Upper lobe of right lung (tissue), 1 donor: ENCODE measurements at places on chromosomes 6 and 20. TPM values are rescaled to one million over a fixed set of nuclear protein-coding genes. Genes with fewer than 3 reads are reported as not detected.
A peak's percentile ranks its signal among the peaks of the same experiment; 100 is the strongest.

- H3K27me3 ChIP-seq: no peaks in the 10 kb centered on the region
- no peak for DNase-seq
- no peaks in the 10 kb centered on the region for H3K36me3 ChIP-seq
- peaks cover 7% of the 10 kb centered on the region for H3K4me1 ChIP-seq
- H3K27ac ChIP-seq: no peak overlapping the region
These were observed 241.9 kb downstream of the CD83 start for GRCh38 chr6:14359438-14359837.

DNA sequence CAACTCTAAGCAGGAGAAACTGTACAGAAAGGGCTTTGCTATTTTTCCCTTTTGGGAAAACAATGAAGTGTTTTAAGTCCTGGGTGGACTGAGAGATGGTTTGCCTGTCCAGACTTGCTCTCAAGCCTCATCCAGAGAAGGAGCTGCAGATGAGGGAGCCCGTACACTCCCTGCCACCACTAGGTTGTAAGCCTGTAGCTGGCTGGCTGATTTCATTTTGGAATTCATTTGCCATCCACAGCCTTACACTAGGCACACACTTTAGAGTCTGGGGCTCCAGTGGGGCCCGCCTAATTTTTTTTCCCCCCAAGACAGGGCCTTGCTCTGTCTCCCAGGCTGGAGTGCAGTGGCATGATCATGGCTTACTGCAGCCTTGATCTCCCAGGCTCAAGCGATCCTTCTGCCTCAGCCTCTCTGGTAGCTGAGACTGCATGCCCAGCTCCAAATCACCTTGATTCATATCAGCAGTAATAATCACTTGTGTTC lies 28.4 kb downstream of the POFUT1 start:
- DNase-seq: no peak
- no peak overlapping the region for H3K4me3 ChIP-seq
- no peak overlapping the region for H3K27ac ChIP-seq
- peaks cover 7% of the 10 kb centered on the region for H3K4me1 ChIP-seq

DNA sequence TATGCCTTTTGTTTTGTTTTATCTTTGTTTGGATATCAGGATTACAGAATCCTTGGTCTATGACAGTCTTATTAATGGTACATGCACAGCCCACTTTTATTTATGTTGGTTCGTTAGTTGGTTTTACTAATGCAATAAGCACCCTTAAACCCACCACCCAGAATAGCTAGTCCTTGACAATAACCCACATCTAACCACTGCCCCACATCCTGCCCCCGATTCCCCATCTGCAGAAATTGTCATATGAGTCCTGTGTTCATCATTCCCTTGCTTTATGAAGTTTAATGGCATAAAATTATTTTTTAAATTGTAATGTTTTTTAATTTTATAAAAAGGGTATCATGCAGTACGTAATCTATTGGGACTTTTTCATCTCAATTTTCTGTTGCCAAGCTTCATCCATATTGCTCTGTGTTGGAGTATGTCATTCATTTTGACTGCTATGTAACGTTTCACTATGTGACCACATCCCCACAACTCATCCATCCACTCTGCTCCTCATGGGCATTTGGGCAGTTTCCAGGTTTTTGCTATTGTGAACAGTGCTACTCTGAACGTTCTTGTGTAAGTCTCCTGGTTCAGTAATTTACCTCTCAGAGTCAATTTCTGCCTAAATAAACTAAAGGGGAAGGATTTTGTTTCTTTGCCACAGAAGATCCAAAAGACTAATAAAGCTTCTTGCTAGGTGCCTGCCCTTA lies 150.4 kb downstream of the MRPL14 start:
- no peaks in the 10 kb centered on the region for H3K27me3 ChIP-seq
- H3K27ac ChIP-seq: no peak overlapping the region
- no peaks in the 10 kb centered on the region for H3K36me3 ChIP-seq
- DNase-seq: no peak
- no peak overlapping the region for H3K4me3 ChIP-seq
- H3K4me1 ChIP-seq: peaks cover 18% of the 10 kb centered on the region

DNA sequence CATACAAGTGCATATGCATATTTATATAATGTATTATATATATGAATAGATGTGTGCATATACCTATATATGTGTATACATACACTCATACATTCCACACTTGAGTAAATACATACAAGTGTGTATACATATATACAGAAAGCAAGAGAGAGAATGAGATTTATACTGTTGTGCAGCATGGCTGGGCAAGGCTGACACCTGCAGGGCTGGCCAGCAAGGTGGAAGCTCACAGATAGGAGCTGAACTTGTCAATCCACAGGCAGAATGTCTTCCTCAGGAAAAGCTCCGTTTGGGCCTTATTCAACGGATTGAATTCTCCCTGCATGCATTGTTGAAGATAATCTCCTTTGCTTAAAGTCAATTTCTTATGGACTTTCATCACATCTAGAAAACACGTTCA lies 256.7 kb downstream of the ZNF217 start:
- no peaks in the 10 kb centered on the region for H3K27me3 ChIP-seq
- H3K4me3 ChIP-seq: no peak overlapping the region
- no peak overlapping the region for H3K27ac ChIP-seq
- no peak for DNase-seq

DNA sequence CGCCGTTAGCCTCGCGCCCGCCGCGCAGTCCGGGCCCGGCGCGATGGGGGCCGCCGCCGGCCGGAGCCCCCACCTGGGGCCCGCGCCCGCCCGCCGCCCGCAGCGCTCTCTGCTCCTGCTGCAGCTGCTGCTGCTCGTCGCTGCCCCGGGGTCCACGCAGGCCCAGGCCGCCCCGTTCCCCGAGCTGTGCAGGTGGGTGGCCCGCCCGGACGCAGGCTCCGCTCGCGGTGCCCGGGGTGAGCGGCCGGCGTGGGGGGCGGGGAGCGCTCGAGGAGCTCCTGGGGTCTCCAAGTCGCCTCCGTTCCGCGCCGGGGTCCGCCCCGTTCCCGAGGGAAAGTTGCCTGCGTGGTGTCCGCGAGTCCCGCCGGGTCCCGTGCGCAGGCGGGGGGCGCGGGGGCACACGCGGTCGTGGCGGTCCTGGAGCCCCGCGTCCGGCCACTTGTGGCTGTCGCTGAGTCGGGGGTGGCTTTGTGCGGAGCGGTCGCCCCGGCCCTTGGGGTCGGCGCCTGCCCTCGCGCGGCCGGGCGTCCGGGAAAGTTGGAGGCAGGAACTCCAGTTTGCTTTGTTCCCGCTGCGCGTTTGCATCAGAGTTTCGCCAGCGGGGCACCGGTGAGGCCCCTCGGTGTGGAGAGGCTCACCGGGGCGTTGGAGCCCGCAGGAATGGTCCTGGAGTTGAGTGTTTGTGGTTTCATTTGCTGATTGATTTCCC lies 476 bp downstream of the IGF2R start:
- H3K27ac ChIP-seq: peak overlapping the region; percentile 94
- peak; percentile 82 for DNase-seq
- H3K4me3 ChIP-seq: peak overlapping the region; percentile 92
- peaks cover 43% of the 10 kb centered on the region for H3K4me1 ChIP-seq
- no peaks in the 10 kb centered on the region for H3K36me3 ChIP-seq

DNA sequence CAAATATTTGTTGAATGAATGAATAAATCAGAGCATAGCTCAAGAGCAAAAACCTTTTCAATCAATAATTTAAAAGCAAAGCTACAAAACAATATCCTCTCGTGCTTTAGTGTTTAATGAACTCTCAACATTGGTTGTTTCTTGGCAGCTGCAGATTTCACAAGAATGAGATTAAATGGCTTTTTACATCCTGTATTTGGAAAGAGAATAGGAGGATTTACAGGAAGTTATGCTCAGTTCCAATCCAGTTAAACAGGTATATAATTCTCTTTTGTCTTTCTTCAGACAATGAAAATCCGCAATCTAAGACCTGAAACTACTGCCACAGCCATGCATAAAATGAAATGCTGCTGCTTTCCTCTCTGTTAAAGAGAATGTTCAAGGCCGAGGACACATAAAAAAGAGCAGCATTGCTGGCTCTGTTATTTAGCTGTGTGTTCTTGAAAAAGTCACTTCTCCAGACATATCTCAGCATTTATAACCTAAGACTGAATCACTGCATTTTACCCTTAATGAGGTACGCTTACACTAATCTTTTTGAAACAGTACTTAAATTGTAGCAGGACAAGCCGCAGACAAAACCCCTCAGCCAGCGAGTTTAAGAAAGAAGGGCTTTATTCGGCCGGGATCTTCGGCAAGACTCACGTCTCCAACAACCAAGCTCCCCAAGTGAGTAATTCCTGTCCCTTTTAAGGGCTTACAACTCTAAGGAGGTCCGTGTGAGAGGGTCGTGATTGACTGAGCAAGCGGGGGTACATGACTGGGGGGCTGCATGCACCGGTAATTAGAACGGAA lies 3.6 kb downstream of the C6orf52 start:
- no peak overlapping the region for H3K4me3 ChIP-seq
- DNase-seq: no peak
- no peaks in the 10 kb centered on the region for H3K27me3 ChIP-seq
- peaks cover 14% of the 10 kb centered on the region for H3K4me1 ChIP-seq
- H3K36me3 ChIP-seq: no peaks in the 10 kb centered on the region
- peak overlapping the region; percentile 40 for H3K27ac ChIP-seq

DNA sequence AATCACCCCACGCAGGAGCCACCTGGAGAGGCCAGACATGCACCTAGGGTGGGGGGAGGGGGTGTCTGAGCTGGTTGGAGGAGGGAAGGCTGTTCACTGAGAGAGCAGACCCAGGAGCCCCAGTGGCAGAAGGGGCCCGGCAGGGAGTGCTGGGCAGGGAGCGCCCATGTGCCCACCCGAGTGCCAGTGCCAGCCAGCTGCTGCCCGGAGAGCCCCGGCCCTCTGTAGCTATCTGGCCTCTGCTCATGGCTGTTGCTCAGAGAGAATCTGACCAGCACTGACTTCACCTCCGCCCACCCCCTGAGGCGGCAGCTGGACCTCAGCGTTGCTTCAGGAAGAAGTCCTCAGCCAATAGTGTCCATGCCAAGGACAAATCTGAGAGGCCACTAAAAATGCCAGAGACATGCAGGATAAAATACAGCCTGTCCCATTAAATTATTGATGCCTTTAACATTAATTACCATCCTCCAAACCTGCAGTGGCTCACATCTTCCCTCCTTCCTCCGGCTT lies 22.8 kb downstream of the SLC17A9 start:
- DNase-seq: no peak
- no peak overlapping the region for H3K27ac ChIP-seq
- H3K36me3 ChIP-seq: no peaks in the 10 kb centered on the region
- H3K4me1 ChIP-seq: peaks cover 11% of the 10 kb centered on the region
- no peak overlapping the region for H3K4me3 ChIP-seq
- H3K27me3 ChIP-seq: peaks cover 86% of the 10 kb centered on the region

- no peak overlapping the region for H3K4me3 ChIP-seq
- H3K4me1 ChIP-seq: no peaks in the 10 kb centered on the region
- H3K27ac ChIP-seq: no peak overlapping the region
- no peaks in the 10 kb centered on the region for H3K27me3 ChIP-seq
These were observed 71.3 kb downstream of the MANEA start for GRCh38 chr6:95648636-95649035.

- no peak for DNase-seq
- no peak overlapping the region for H3K27ac ChIP-seq
- H3K27me3 ChIP-seq: no peaks in the 10 kb centered on the region
- H3K4me3 ChIP-seq: no peak overlapping the region
These were observed 498.8 kb downstream of the CDKAL1 start for GRCh38 chr6:21033084-21033483.

- H3K4me1 ChIP-seq: peaks cover 46% of the 10 kb centered on the region
- peak; percentile 83 for DNase-seq
- peaks cover 27% of the 10 kb centered on the region for H3K36me3 ChIP-seq
- peak within 1 kb of the TSS; percentile 92 for H3K4me3 ChIP-seq
- H3K27me3 ChIP-seq: no peaks in the 10 kb centered on the region
These were observed at the start of gene TAPBP for GRCh38 chr6:33313709-33314514. Gene TAPBP (minus strand): TSS chr6:33314078. CDS start chr6:33314041, 37 bp downstream.

- no peaks in the 10 kb centered on the region for H3K4me1 ChIP-seq
- no peaks in the 10 kb centered on the region for H3K27me3 ChIP-seq
- no peaks in the 10 kb centered on the region for H3K36me3 ChIP-seq
- no peak overlapping the region for H3K4me3 ChIP-seq
These were observed 25.6 kb downstream of the GPR63 start for GRCh38 chr6:96811670-96812069.

DNA sequence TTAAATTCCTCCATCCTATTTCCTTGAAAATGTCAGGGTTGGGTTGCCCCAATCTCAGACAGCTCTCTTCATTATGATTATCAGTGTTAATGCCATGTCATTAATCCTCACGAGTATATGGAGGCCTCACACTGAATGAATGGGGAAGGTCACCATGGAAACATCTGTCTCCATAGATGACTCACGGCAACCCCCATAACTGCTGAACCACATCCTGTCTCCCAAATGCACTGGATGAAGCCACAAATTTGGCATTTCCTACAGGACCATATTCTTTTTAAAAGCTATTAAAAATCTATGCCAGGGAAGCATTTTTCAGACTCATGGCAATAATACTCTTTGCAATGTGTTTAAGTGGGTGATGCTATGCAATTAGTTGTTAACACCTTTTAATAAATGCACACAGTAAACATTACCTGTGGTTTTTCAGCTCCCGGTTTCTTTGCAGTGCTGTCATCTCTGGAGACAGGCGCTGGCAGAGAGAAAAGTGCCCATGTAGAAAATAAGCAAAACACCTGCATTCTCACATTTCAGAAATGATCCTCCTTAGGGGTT lies 80.1 kb upstream of the PTPRK start:
- H3K27me3 ChIP-seq: no peaks in the 10 kb centered on the region
- no peak overlapping the region for H3K4me3 ChIP-seq
- no peak overlapping the region for H3K27ac ChIP-seq
- no peaks in the 10 kb centered on the region for H3K4me1 ChIP-seq

- no peaks in the 10 kb centered on the region for H3K36me3 ChIP-seq
- DNase-seq: no peak
- no peaks in the 10 kb centered on the region for H3K27me3 ChIP-seq
These were observed 148.8 kb downstream of the ARID1B start for GRCh38 chr6:156925718-156926607.

Gene MUCL3
- total RNA-seq: 4.6 TPM

Gene DZANK1
- 2.7 TPM for total RNA-seq

Gene WFDC8
- total RNA-seq: not detected

Gene CRYBG1
- 24.9 TPM for total RNA-seq

Gene BIRC7
- total RNA-seq: 15.5 TPM

Gene OOEP
- total RNA-seq: 1.2 TPM

Gene BPIFB1
- total RNA-seq: 0.67 TPM

Gene PTCRA
- total RNA-seq: 5.0 TPM

Gene PHACTR3
- 18.2 TPM for total RNA-seq

Gene PPP1R3D
- total RNA-seq: 11.2 TPM
